Urinary bladder (tissue), 4 donors: ENCODE measurements at places on chromosomes 7 and 10. TPM values are rescaled to one million over a fixed set of nuclear protein-coding genes. Genes with fewer than 3 reads are reported as not detected.

- DNase-seq: no peak
Observed at GRCh38 chr7:85000735-85001350, 186.0 kb downstream of the SEMA3D start.

GRCh38 chr7:44998153-44998871, 1.7 kb upstream of the CCM2 start:
- no peak for DNase-seq

The NRP1 gene
- 172 TPM for total RNA-seq

- DNase-seq: no peak
Observed at GRCh38 chr7:44395067-44395466, 69.7 kb upstream of the CAMK2B start.

The IQUB gene
- 1.5 TPM for total RNA-seq

DNA sequence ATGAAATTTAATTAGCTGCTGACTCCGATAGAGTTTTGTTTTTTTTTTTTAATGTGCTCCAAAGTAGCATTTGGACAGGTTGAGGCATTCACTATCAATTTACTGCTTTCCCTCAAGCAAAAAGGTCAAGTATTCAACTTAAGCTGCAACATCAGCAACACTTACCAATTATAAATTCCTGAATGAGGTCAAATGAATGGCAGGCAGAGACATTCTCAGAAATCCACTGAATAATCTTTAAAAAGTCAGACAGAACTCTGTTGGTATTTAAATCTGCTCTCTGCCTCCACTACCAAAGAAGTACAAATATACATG, 62.8 kb downstream of the GSAP start:
- DNase-seq: no peak

The GIMAP8 gene
- total RNA-seq: 15.2 TPM
